HuH-7 (cell line): ENCODE measurements at places on chromosomes 6 and 20.

DNA sequence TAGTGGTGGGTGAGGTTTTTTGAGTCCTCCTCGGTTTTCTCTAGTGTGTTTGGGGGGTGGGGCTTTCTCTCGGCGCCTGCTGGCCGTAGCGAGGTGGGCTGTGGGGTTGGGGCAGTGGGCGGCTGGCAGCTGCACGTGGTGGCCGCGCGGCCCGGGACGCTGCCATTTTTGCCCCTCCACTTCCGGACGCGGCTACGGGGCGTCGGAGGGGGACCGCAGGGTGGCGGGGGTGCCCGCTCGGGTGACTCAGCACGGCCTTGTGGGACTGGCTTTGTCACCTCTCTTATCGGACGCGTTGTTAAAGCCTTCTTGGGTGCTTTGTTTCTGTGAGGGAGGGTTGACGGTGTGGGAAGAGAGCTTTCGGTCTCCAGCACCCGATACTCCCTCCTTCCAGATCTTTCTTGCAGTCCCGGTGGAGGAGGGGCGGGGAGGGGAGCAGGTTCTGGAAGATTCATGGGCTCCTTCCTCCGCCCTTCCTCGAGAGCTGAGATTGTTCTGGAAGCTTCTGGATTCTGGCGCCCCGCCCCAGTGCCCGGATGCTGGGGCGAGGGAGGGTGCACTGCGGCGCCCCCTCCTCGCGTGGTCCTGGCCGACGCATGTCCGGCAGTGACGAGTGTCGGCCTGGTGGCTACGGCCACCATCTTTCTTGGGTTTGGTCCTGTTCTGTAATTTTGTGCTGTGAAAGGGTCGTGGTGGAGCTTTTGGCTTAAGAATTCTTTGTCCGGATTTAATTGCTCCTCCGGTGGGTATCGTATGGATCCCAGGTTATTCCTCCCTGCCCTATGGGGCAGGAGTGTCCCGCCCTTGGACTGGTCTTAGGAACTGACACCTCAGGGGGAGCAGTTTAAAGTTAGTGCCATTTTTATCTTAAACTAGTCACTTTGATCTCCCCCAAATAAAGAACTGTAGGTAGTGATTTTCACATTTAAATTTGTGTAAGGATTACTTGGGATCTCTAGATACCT, 719 bp downstream of the HSP90AB1 start:
- DNase-seq, result no peak

DNA sequence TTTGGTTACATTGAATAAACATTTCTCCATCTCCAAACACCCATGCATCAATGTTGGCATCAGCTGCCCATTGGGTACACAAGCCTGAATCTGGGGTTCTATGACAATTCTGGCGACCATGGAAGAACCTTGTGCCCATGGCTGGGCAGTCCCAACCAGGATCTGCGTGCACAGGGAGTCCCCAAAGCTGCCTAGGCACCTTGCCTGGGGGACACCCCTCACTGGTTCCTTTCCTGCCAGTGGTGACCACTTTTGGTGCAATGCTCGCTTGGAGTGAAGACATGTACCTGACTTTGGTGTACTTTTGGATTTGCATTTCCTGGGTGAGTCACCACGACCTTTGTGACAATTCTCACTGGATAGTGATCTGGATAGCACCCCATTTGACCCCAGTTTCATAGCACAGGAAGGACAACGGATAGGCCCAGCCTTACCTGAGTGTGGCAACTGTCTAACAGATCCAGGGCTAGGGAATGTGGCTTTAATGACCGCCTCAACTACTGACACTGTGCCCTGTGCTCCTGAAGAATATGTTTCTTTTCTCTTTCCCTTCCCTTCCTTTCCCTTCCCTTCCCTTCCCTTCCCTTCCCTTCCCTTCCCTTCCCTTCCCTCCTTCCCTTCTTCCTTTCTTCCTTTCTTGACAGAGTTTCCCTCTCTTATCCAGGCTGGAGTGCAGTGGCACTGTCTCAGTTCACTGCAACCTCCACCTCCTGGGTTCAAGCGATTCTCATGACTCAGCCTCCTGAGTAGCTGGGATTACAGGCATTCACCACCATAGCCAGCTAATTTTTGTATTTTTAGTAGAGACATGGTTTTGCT, 7.1 kb downstream of the SPINT3 start:
- no peak for DNase-seq

GRCh38 chr20:56628015-56628872, 862 bp upstream of the TFAP2C start:
- DNase-seq, result no peak

DNA sequence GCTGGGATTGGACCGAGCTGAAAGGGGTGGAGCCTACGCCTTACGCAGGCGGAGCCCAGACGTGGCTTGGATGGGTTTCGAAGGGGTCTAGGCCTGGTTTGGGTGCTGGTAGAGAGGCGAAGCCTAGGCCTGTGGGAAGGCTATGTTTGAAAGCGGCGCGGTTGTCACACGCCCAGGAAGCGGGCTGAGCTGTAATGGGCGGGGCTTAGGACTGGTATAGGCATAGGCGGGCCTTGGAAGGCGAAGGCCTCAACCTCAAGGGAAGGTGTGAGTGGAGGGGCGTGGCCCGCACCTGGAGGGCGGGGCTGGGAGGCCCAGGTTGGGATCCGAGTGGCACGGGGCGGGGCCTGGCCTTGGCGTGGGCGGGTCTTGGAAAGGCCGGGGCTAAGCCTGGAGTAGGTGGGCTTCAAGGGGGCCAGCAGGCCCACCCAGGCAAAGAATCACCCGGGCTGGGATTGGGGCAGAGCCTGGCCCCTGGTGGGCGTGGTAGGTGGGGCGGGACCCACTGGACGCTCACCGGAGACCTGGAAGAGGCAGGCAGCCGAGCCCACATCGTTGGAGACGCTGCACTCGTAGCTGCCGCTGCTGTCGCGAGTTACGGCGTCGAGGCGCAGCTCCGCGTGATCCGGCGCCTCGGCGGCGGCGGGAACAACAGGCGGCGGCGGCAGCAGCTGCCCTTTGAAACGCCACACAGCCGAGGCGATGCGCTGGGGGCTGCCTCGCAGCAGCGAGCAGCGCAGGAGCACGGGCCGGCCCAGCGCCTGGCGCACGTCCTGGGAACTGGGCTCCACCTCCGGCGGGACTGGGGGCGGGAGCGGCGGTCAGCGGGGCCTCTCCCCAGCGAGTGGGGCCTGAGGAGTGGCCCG, 49.0 kb downstream of the MDGA1 start:
- no peak for DNase-seq

DNA sequence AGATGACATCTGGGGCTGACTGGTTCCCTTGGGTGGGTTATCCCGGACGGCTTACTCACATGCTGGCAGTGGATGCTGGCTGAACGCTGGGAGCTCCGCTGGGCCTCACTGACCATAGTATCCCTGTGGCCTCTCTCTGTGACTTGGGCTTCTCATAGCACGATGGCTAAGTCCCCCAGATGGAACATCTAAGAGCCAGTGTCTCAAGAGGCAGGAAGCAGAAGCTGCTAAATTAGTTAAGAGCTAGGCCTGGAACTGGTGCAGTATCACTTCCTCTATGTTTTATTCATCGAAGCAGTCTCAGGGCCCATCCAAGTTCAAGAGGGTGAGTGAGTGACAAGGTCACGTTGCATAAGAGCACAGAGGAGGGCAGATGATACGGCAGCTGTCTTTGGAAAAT, 116.5 kb upstream of the LAMP5 start:
- no peak for DNase-seq

DNA sequence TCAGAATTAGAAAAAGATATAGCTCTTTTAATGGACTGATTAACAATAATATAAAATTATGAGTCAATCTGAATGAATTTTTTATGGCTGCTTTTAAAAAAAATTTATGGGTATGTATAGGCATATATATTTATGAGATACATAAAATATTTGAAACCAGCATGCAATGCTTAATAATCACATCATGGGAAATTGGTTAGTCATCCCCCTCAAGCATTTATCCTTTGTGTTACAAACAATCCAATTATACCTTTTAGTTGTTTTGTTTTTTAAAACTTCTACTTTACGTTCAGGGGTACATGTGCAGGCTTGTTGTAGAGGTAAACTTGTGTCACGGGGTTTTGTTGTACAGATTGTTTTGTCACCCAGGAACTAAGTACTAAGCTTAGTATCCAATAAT, 63.4 kb upstream of the HMGCLL1 start:
- no peak for DNase-seq

- no peak for DNase-seq
Observed at GRCh38 chr6:167153521-167153959, 4.2 kb downstream of the GPR31 start.

GRCh38 chr6:116633685-116634084, 17.4 kb downstream of the RSPH4A start:
- DNase-seq, result peak; percentile 42

DNA sequence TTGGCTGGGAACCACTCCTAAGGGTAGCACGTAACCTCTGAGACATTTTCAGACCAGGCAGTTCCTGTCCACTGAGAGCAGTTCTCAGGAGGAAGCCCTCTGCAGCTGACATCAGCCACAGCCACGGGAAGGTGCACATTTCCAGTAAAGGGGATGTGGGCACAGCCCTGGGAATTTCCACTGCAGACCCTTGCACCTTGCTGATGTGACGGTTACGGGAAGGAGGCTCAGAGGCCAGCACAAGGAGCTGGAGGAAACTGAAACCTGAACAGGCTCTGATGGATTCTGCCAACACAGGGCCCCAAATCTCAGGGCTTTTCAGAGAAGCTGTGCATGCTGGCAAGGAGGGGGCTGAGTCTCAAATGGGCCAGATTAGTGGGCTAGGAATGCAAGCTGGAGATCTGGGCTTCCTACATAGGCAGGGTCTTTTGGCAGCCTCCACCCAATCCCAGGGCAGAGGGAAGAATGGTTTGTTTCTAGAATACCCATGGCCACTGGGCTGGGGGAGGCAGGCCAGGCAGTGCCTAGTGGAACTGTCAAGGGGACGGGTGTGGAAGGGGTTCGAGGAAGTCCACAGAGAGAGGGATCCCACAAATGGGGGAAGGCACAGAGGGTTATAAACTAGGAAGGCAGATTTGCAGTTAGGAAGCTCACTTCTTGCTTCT, 14.2 kb downstream of the EBF4 start:
- no peak for DNase-seq

- no peak for DNase-seq
Observed at GRCh38 chr20:51926670-51927305, 124.5 kb upstream of the SALL4 start.

GRCh38 chr6:37536491-37537190, 36.9 kb upstream of the CCDC167 start:
- no peak for DNase-seq

DNA sequence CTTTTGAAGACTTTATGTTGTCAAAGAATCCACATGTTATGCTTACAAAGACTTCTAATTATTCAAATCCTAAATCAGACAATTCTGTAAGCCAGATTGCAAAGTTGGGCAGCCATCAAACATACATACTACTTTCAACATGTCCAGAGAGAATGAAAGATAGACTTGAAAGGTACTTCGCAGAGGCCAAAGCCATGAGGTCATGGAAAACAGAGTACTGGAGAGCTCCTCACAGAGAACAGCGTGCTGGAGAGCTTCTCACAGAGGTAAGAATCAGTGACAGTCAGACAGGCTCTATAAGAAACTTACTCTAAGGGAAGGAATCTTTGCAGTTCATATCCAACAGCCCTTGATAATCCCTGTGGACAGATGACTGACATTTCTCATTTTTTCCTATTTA, 400.2 kb downstream of the GJA1 start:
- DNase-seq, result no peak

DNA sequence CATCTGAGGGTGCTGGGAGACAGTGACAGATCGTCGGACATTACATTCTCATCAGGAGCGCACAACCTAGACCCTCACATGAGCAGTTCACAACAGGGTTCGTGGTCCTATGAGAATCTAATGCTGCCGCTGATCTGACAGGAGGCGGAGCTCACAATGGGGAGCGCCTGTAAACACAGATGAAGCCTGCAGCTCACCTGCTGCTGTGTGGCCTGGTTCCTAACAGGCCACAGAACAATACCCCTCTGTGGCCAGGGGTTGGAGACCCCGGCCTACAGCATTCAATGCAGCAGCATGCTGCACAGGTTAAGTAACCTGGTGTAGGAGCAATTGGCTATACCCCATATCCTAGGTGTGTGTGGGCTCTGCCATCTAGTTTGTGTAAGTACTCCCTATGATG, 19.5 kb downstream of the ANKRD60 start:
- no peak for DNase-seq

DNA sequence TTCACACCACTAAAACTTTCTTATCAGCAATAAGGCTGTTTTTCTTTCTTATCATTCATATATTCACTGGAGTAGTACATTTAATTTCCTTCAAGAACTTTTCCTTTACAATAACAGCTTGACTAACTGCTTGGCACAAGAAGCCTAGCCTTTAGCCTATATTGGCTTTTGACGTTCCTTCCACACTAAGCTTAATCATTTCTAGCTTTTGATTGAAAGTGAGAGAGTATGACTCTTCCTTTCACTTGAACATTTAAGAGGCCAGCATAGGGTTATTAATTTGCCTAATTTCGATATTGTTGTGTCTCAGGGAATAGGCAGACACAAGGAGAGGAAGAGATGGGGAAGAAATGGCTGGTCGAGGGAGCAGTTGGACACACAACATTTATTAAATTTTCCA, 23.6 kb downstream of the THEMIS start:
- no peak for DNase-seq

DNA sequence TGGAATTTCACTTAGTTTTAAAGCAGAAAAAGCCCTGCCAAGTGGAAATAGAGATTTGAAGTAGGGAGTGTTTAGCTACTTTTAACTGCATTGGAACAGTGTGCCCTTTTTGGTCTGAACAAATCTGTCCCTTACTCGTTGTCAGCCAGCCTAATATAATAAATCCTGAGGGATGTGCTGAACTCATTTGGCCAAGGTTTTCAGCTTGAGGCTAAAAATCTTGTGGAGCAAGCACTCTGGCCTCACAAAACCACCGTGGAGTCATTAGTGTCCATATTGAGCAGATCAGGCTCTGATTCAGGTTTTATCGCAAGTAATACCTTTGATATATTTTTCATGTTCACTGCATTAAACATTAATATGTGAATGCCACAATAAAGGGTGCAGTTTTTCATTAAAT, 383.5 kb downstream of the FRK start:
- no peak for DNase-seq

GRCh38 chr6:126753606-126754005, 364.9 kb upstream of the RSPO3 start:
- DNase-seq, result no peak

- DNase-seq, result no peak
Observed at GRCh38 chr6:139850512-139850911, 476.1 kb upstream of the CITED2 start.

- DNase-seq, result no peak
Observed at GRCh38 chr6:16404456-16404855, 166.1 kb downstream of the GMPR start.

DNA sequence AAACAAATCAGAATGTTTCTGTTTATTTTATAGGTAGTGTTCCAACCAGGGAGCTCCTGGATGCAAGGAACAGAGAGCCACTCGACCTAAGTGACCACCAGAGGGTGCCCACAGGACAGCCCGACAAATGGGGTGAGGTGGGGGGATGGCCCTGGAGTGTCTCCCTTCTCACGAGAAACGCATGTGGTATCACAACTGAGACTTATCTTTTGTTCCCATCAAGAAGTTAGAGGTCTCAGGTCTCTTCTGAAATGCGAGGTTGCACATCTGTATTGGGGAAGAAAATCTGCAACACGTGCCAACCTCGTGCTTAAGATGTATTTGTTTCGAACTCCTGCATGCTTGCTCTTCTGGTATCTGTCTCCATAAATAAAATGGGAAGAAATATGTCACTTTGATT, 104.0 kb downstream of the ISM1 start:
- DNase-seq, result peak; percentile 48

GRCh38 chr6:33205191-33206026, 954 bp downstream of the HSD17B8 start:
- no peak for DNase-seq
